ENCODE measurements at places on chromosomes 11 and 22.

GRCh38 chr11:69044111-69045013 lies 4.4 kb upstream of the TPCN2 start:
- DNase-seq = peak; percentile 79

- DNase-seq = no peak
Observed at GRCh38 chr11:8962841-8963240, 1.4 kb downstream of the TMEM9B start.

DNA sequence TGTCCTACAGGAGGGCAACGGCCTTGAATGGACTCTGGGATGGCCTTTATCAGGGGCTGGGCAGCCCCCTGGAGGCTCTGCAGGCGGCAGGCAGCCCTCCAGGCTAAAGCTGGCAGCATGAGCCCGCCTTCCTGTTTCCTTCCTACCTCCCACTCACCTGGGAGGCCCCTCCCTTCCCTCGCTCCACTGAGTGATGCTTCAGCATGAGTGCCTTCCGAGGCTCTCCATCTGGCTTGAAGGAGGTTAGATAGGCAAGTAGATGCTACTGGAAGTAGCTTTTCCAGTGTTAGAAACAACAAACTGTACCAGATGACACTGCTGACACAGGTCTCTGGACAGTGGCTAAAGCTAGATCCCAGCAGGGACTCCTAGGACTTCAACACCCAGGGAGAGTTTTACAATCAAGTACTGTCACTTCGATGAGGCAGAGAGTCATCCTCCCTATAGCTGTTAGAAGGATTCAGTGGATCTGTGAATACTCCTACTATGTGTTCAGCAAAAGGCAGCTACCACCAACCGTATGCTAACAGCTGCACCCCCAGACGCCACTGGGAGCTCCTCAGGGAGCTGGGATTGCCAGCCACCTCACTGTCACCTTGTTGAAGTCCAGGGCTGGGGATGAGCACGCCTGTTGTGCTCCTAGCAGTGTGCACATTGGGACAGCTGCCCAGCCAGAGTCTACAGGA lies 4.1 kb upstream of the SLC25A1 start:
- no peak for DNase-seq

- no peak for DNase-seq
Observed at GRCh38 chr11:132471466-132471865, 1060.8 kb downstream of the OPCML start.

GRCh38 chr22:17250380-17251082 lies 31.3 kb upstream of the ADA2 start:
- DNase-seq = no peak
